ENCODE measurements at places on chromosomes 1 and 21. TPM values are rescaled to one million over a fixed set of nuclear protein-coding genes. Genes with fewer than 3 reads are reported as not detected.

- H3K27ac ChIP-seq, result no peak overlapping the region
- H3K4me3 ChIP-seq, result no peak overlapping the region
- no peaks in the 10 kb centered on the region for H3K36me3 ChIP-seq
- no peaks in the 10 kb centered on the region for H3K4me1 ChIP-seq
- no peak for DNase-seq
- no peaks in the 10 kb centered on the region for H3K27me3 ChIP-seq
Observed at GRCh38 chr21:28387220-28387619, 605.5 kb downstream of the LTN1 start.

- H3K27me3 ChIP-seq, result no peaks in the 10 kb centered on the region
- DNase-seq, result peak; percentile 85
- peak overlapping the region; percentile 78 for H3K4me3 ChIP-seq
Observed at GRCh38 chr1:212791261-212791675, 309 bp downstream of the NSL1 start.

- DNase-seq, result no peak
- no peak overlapping the region for H3K4me3 ChIP-seq
- no peaks in the 10 kb centered on the region for H3K27me3 ChIP-seq
- no peaks in the 10 kb centered on the region for H3K4me1 ChIP-seq
- H3K36me3 ChIP-seq, result no peaks in the 10 kb centered on the region
Observed at GRCh38 chr1:182235952-182236650, 155.5 kb downstream of the GLUL start.

- H3K27me3 ChIP-seq, result no peaks in the 10 kb centered on the region
- H3K27ac ChIP-seq, result no peak overlapping the region
- no peaks in the 10 kb centered on the region for H3K36me3 ChIP-seq
- no peak overlapping the region for H3K4me3 ChIP-seq
- DNase-seq, result no peak
Observed at GRCh38 chr1:30385246-30385995, 338.0 kb downstream of the MATN1 start.

DNA sequence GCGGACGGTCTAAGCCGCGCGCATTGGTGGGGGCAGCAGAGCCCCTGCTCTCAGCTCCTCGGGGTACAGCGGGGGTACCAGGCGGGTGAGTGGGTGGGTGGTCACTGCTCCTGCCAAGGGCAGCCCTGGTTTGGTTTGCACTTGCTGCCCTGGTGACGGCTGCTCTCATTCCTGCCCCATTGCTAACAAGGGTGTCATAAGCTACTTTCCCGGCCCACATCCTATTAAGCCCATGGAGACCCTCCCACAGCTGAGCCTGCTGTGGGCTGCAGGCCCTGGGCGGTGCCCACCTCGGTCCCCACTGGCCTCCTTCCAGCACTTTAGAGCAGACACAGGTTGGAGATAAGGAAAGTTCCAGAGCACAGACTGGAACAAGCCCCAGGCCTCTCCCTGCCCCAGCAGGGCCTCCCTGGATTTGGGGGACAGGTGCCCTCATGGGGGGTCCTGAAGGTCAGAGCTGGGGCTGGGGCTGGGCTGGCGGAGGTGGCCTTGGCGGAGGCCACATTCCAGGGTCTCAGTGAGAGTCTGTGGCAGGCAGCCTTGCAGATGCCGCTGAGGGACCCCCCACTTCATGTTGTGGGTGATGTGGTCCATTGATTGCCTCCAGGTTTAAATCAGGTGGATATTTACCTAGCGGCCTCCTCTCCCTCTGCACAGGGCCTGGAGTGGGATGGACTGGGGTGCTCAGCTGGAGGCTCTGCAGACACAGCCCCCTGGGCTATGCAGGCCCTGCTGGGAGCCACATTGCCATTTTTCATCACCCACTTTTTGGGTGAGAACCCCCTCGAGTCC lies 27.0 kb downstream of the COL18A1 start:
- 0 out of 2 replicates have a peak, but pooled peaks cover 3% of the 10 kb centered on the region for H3K36me3 ChIP-seq
- H3K27ac ChIP-seq, result no peak overlapping the region
- no peak for DNase-seq
- no peaks in the 10 kb centered on the region for H3K27me3 ChIP-seq
- peaks cover 35% of the 10 kb centered on the region for H3K4me1 ChIP-seq
- no peak overlapping the region for H3K4me3 ChIP-seq

DNA sequence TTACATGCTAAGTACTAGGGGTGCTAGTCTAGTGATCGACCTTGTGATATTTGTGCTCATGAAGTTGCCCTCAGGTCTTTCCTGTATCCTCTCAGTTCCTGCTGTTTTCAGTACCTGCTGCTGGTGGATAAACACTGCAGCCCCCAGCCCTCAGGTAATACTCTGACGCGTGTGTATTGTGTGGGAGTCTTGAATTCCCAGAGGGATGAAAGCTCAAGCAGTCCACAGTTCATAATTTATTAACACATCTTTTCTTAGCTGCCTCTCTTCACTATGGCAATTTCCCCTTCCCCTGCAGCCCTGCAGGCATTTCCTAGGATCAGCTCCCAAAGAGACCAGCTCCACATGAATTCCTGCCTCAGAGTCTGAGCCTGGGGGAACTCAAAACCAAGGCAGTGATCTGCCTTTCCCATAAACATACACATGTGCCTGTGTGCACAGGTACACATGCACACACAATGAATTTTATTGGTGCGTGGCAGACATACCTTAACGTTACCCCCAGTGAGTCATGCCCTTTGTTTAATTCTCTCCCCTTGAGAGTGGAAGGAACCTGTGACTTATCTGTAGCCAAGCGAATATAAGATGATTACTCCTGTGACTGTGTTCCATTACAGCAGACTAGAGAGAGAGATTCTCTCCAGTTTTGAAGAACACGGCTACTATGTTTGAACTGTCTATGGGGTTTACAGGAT lies 14.1 kb upstream of the HMGCS2 start:
- H3K27ac ChIP-seq, result no peak overlapping the region
- H3K27me3 ChIP-seq, result no peaks in the 10 kb centered on the region
- H3K36me3 ChIP-seq, result no peaks in the 10 kb centered on the region
- H3K4me3 ChIP-seq, result no peak overlapping the region

GRCh38 chr1:41151846-41152245 lies 90.3 kb downstream of the SCMH1 start:
- H3K36me3 ChIP-seq, result peaks cover 13% of the 10 kb centered on the region
- no peaks in the 10 kb centered on the region for H3K4me1 ChIP-seq
- H3K4me3 ChIP-seq, result no peak overlapping the region
- DNase-seq, result no peak
- H3K27me3 ChIP-seq, result no peaks in the 10 kb centered on the region
- H3K27ac ChIP-seq, result no peak overlapping the region

DNA sequence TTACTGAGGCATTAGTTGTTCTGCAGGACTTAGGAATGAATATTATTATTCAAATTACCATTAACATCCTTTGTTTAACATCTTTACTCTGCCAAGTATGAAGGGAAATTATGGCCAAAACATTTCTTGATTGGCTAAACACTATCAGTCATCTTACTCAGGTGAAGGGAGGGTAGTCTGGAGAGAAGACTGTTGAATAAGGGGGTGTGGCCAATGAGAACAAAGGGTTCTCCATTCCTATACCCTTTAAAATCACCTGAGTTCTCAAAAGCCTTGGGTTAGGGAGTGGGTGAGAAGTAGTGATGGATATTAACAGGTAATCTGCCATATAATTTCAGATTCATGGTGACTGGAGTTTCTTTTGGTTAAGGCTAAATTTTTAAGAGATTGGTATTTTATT lies 19.3 kb downstream of the CRYZL1 start:
- no peaks in the 10 kb centered on the region for H3K4me1 ChIP-seq
- peaks cover 33% of the 10 kb centered on the region for H3K36me3 ChIP-seq
- no peak for DNase-seq
- no peak overlapping the region for H3K4me3 ChIP-seq
- no peaks in the 10 kb centered on the region for H3K27me3 ChIP-seq

- H3K27me3 ChIP-seq, result no peaks in the 10 kb centered on the region
- H3K4me1 ChIP-seq, result peaks cover 43% of the 10 kb centered on the region
- H3K4me3 ChIP-seq, result no peak overlapping the region
- no peaks in the 10 kb centered on the region for H3K36me3 ChIP-seq
- DNase-seq, result no peak
Observed at GRCh38 chr1:234583755-234584419, 26.1 kb downstream of the IRF2BP2 start.

DNA sequence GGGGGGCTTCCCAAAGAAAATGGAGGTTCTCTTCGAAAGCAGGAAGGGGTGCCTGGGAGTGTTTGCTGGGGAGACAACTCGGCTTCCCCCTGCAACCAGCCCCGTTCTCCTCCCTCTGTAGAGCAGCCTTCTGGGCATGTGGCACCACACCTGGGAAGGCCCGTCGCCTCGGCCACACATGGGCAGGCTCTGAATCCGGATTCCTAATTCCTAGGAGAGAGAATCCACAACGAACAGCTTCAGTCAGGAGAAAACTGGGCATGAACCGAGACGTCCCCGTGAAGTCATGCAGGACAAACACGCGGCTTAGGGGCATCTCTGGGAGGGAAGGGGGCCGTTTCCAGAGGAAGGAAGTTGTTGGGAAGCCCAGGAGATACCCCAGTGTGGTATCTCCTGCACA lies 224.5 kb downstream of the KAZN start:
- peak overlapping the region; percentile 92 for H3K27ac ChIP-seq
- H3K4me1 ChIP-seq, result peaks cover 50% of the 10 kb centered on the region
- no peak for DNase-seq
- H3K4me3 ChIP-seq, result peak overlapping the region; percentile 20
- H3K27me3 ChIP-seq, result no peaks in the 10 kb centered on the region
- H3K36me3 ChIP-seq, result no peaks in the 10 kb centered on the region

DNA sequence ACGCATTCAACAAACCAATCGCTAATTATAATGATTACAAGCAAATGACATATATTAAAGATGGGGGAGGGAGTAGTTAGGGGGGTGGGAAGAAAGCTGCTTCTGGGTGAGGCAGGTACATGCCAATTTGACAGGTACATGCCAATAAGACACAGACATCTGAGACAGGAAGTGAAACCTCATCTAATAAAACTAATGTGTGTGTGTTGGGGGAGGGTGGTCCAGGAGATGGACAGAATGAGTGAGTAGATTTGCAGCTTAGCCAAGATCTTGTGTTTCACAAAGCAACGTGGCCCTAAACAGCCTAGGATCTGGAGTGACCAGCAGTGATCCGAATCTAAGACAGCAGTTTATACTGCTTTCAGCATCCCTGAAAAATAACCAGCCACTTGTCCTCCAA lies 10.8 kb downstream of the CFAP45 start:
- peak overlapping the region; percentile 64 for H3K27ac ChIP-seq
- H3K4me3 ChIP-seq, result no peak overlapping the region
- no peaks in the 10 kb centered on the region for H3K36me3 ChIP-seq
- no peak for DNase-seq
- H3K27me3 ChIP-seq, result no peaks in the 10 kb centered on the region

DNA sequence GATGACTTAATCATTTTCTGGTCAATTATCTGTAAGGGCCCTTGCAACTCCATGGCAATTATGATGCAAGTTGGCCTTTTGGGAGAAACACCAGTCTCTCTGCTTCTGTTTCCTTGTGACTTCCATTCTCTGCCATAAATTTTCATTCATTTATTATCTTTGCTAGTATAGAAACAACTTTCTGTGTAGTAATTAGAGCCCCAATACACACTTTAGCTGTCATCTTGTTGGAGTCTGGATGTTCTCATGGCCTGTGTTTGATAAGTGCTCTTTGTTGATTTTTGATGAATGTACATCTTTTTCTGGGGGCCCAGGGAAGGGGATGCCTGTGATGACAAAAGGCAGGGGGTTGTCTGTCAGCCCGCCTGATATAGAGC lies 22.4 kb downstream of the PROX1 start:
- no peaks in the 10 kb centered on the region for H3K27me3 ChIP-seq
- DNase-seq, result no peak
- H3K4me3 ChIP-seq, result no peak overlapping the region
- H3K27ac ChIP-seq, result no peak overlapping the region
- H3K36me3 ChIP-seq, result no peaks in the 10 kb centered on the region
- H3K4me1 ChIP-seq, result no peaks in the 10 kb centered on the region

- H3K36me3 ChIP-seq, result no peaks in the 10 kb centered on the region
- H3K4me1 ChIP-seq, result no peaks in the 10 kb centered on the region
- no peak for DNase-seq
- H3K27me3 ChIP-seq, result no peaks in the 10 kb centered on the region
- no peak overlapping the region for H3K4me3 ChIP-seq
- H3K27ac ChIP-seq, result no peak overlapping the region
Observed at GRCh38 chr1:97308131-97308530, 586.5 kb downstream of the PTBP2 start.

GRCh38 chr1:1171161-1171545 lies 2.5 kb upstream of the TTLL10 start:
- H3K27me3 ChIP-seq, result peaks cover 7% of the 10 kb centered on the region
- no peaks in the 10 kb centered on the region for H3K36me3 ChIP-seq
- H3K4me1 ChIP-seq, result no peaks in the 10 kb centered on the region
- DNase-seq, result no peak
- no peak overlapping the region for H3K27ac ChIP-seq

DNA sequence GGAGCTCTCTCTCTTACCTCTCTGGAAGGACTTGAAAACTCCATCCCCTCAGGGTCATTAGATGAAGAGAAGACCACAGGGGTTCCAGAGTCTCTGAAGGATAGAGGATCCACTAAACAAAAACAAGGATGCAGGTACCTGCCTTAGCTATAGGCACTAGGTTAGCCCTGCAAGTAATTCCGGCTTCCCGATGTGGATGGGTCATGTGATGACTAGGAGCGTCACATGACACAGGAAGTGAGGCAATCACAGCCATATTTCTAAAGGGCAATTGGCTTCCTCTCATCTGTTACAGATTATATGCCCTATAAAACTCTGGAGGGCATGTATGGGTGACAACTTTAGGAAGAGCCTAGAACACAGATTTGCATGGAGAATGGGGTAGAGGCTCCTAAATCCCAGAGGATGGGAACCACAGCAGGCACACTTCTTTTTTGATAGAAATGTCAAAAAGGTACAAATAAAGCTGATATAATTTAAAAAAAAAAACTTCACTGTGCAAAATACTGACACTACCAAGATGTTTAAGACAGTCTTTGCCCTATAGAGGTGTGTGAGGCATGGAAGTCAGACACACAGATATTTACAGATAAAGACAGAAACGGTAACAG lies 14.1 kb downstream of the ENTREP3 start:
- peaks cover 12% of the 10 kb centered on the region for H3K36me3 ChIP-seq
- H3K4me3 ChIP-seq, result peak overlapping the region; percentile 21
- DNase-seq, result peak; percentile 70
- H3K27ac ChIP-seq, result no peak overlapping the region

The OR10J1 gene
- not detected for total RNA-seq

The EIF2D gene
- total RNA-seq, result 53.8 TPM

The RGS7 gene
- 0.37 TPM for total RNA-seq

The AGO4 gene
- total RNA-seq, result 5.4 TPM

The CNR2 gene
- not detected for total RNA-seq

The KRTAP11-1 gene
- total RNA-seq, result not detected

The ITLN1 gene
- total RNA-seq, result not detected

The CD48 gene
- not detected for total RNA-seq

The TBX19 gene
- total RNA-seq, result 0.47 TPM
